Frontal cortex (tissue), 4 donors: ENCODE measurements at places on chromosomes 5 and 9. TPM values are rescaled to one million over a fixed set of nuclear protein-coding genes. Genes with fewer than 3 reads are reported as not detected.

SLCO4C1 gene
- total RNA-seq: 0.82 TPM

TMEM174 gene
- total RNA-seq: not detected

DND1 gene
- total RNA-seq: 0.82 TPM

FOXD4L5 gene
- under 0.01 TPM for total RNA-seq

PCDHGA12 gene
- 3.7 TPM for total RNA-seq

SPATA31C1 gene
- not detected for total RNA-seq

LCN9 gene
- total RNA-seq: not detected

NMUR2 gene
- not detected for total RNA-seq

SLCO6A1 gene
- total RNA-seq: 0.41 TPM

SUSD1 gene
- total RNA-seq: 63.6 TPM

NIPAL4 gene
- not detected for total RNA-seq

CCNO gene
- total RNA-seq: not detected

ADAMTS16 gene
- total RNA-seq: 3.7 TPM

FUT7 gene
- total RNA-seq: not detected

GLE1 gene
- 21.6 TPM for total RNA-seq

BNIP1 gene
- 16.3 TPM for total RNA-seq

IGFBPL1 gene
- 42.0 TPM for total RNA-seq

ALDOB gene
- total RNA-seq: not detected

QRFP gene
- under 0.01 TPM for total RNA-seq

JAKMIP2 gene
- total RNA-seq: 56.3 TPM

RNF145 gene
- total RNA-seq: 124 TPM

LCP2 gene
- total RNA-seq: 1.2 TPM

PITX1 gene
- total RNA-seq: not detected

NTRK2 gene
- total RNA-seq: 221 TPM

PROB1 gene
- total RNA-seq: under 0.01 TPM

CARD6 gene
- 0.82 TPM for total RNA-seq

CDO1 gene
- 53.8 TPM for total RNA-seq

ABO gene
- not detected for total RNA-seq

ACOT12 gene
- total RNA-seq: 1.6 TPM

POU5F2 gene
- 2.0 TPM for total RNA-seq

PCDHGB2 gene
- total RNA-seq: 6.1 TPM

GMCL2 gene
- not detected for total RNA-seq

TMEM161B gene
- 39.5 TPM for total RNA-seq

GCNT1 gene
- total RNA-seq: 6.9 TPM

EDIL3 gene
- total RNA-seq: 59.1 TPM

PPP3R2 gene
- total RNA-seq: 0.41 TPM

CNTNAP3B gene
- 35.9 TPM for total RNA-seq

SPOCK1 gene
- 37.9 TPM for total RNA-seq

RNF208 gene
- total RNA-seq: 0.82 TPM

FBLL1 gene
- 64.8 TPM for total RNA-seq

INSL6 gene
- total RNA-seq: not detected

PRR16 gene
- 1.2 TPM for total RNA-seq

RNF183 gene
- total RNA-seq: not detected

GTF3C4 gene
- total RNA-seq: 18.3 TPM

GLDC gene
- 13.5 TPM for total RNA-seq

CSF2 gene
- not detected for total RNA-seq

DOCK8 gene
- 2.4 TPM for total RNA-seq

RASGRF2 gene
- 12.2 TPM for total RNA-seq

CCNJL gene
- 0.82 TPM for total RNA-seq
